ENCODE measurements at places on chromosomes 7 and 10.

DNA sequence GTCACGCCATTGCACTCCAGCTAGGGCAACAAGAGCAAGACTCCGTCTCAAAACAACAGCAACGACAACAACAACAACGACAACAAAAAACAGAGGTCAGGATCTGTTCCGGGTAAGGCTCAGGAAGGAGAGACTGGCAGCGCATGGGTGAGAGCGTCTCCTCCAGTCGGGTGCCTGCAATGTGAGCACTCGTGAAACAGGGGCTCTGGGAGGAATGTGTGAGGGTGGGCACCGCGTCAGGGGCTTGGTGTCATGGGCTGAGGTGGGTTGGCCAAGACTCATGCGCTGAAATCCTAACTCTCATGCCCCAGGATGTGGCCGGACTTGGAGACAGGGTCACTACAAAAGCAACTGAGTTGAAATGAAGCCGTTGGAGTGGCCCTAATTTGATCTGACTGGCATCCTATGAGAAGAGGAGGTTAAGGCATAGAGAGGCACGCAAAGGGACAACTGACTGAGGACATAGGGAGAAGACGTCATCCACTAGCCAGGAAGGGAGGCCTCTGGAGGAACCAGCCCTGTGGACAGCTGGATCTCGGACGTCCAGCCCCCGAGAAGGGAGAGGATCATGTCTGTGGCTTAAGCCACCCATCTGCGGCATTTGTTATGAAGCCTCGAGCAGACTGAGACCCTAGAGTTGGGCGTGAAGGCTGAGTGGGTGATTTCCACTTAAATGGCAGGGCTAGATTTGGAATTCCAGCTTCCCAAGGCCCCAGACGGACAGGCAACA is 241.5 kb upstream of the PITRM1 start:
- no peak for DNase-seq

GRCh38 chr10:22666287-22667092 is 47.9 kb downstream of the PIP4K2A start:
- no peak for DNase-seq

DNA sequence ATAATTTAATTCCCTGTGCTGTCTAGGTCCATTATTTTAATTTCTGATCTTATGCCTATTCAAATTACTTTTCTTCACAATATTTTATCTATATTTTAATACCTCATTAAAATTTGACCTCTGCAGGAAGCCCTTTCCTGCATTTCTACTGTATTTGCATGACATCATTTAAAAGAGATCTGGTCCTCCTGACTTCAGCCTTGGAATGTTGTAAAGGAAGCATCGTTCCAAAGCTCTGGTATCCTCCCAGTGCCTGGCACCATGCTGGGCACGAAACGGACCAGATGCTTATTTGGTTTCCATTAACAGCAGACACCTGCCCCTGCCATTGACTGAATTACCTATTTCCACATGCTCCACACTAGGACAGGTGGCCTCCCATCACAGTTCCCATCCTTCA is 247.5 kb downstream of the KLF6 start:
- no peak for DNase-seq

- no peak for DNase-seq
These were observed 2.4 kb downstream of the MOGAT3 start for GRCh38 chr7:101198476-101198875.

DNA sequence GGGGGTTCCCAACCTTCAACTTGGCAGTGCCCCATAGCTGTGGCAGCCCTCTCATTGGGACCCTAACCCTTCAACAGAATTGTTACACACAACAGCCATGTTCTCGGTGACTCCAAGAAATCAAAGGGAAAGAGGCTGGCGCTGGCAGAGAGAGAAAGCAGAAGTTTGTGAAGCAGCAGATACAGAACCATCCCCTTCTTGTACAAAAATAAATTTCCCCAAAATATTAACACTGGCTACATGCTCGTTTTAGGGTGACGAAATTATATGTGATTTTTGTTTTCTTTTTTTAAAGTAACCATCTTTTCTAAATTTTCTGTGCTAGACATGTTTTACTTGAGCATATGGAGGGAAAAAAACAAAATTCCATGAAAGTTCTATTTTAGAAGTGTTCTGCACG is 45.2 kb upstream of the SAMD8 start:
- DNase-seq, result no peak

DNA sequence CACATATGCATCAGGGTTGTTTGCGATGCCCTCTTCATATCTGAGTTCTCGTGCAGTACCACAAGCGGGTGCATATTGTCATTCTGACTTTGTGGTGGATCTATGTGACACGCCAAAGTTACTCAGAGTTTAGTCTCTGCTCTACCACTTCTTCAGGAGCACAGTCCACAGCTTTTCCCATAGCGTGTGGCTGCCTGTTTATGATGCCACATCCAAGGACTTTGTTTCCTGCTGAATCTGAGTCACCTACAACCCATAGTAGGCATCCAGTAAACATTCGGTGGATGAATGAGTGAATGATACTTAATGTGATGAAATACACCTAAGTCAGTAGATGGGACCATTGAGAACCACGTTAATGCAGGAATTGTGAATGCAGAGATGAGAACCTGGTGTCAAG is 15.0 kb downstream of the ADRA2A start:
- DNase-seq, result no peak

DNA sequence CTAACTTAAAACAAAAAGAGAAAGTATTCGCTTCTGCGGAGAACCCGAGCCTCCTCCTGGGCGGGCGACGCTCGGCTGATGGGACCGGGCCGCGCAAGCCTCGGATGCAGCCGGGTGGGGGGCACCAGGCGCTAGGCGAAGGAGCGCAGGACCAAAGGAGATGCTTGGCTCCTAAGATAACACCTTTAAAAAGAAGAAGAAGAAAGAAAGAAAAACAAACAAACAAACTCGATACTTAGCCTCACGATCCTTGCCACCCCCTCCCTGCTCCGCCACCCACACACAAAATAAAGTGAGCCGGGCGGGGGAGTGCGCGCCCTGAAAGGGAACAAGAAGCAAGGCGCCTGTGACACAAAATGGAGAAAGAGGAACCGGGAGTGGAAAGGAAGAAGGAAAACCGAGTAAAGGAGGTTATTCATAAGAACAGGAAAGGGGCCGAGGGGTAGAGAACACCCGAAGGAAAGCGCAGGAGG is 34.0 kb upstream of the EBLN1 start:
- DNase-seq, result no peak

DNA sequence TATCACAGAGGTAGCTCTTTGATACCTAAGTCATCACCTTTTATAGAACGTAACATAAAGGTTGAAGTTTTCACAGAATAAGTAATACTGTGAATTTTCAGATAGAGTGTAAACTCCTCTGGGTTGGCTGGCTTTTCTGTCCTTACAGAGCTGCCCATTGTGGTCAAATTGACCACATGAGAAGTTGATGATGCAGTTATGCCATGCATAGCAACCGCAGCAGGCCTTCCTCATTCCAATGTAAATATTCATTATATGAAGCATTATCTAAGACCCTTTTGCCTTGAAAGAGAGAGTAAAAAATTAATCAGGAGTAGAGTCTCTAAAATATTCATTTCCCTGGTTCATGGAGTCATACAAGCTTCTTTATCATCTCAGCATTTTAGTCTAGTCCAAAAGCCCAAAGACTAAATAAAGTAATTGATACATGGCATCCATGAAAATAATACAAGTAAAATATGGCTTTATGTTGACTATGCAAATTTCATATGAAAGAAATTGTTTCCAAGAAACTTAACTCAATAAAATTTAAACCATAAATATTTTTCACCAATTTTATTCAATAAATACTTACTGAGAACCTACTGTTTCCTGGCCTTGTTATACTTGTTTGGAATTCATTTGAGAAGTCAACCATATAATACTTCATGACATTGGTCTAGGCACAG is 516.4 kb downstream of the PCDH15 start:
- no peak for DNase-seq

GRCh38 chr10:106360870-106361269 is 803.6 kb downstream of the SORCS1 start:
- DNase-seq, result no peak

Data from activated CD8-positive, alpha-beta memory T cell treated with anti-CD3 and anti-CD28 coated beads for 1 hour (primary cell).